ENCODE measurements at places on chromosomes 4 and X. TPM values are rescaled to one million over a fixed set of nuclear protein-coding genes. Genes with fewer than 3 reads are reported as not detected.

- no peaks in the 10 kb centered on the region for H3K36me3 ChIP-seq
- no peaks in the 10 kb centered on the region for H3K27me3 ChIP-seq
- peaks cover 23% of the 10 kb centered on the region for H3K4me1 ChIP-seq
- H3K27ac ChIP-seq: no peak overlapping the region
- H3K4me3 ChIP-seq: no peak overlapping the region
Measured at GRCh38 chr4:98522636-98523395, 135.6 kb downstream of the TSPAN5 start.

GRCh38 chr4:32032136-32032672 is 1312.0 kb downstream of the PCDH7 start:
- H3K36me3 ChIP-seq: no peaks in the 10 kb centered on the region
- no peak overlapping the region for H3K4me3 ChIP-seq
- no peak for DNase-seq
- no peak overlapping the region for H3K27ac ChIP-seq
- H3K27me3 ChIP-seq: no peaks in the 10 kb centered on the region

GRCh38 chr4:119666653-119667091 is 38.1 kb upstream of the PDE5A start:
- H3K36me3 ChIP-seq: no peaks in the 10 kb centered on the region
- H3K27me3 ChIP-seq: no peaks in the 10 kb centered on the region
- no peak overlapping the region for H3K4me3 ChIP-seq

- DNase-seq: peak; percentile 6
- H3K4me3 ChIP-seq: no peak overlapping the region
- H3K27me3 ChIP-seq: peaks cover 20% of the 10 kb centered on the region
- no peaks in the 10 kb centered on the region for H3K36me3 ChIP-seq
- H3K27ac ChIP-seq: no peak overlapping the region
- H3K4me1 ChIP-seq: no peaks in the 10 kb centered on the region
Measured at GRCh38 chr4:185640811-185641675, 105.7 kb upstream of the PDLIM3 start.

- no peak for DNase-seq
- no peaks in the 10 kb centered on the region for H3K4me1 ChIP-seq
- no peak overlapping the region for H3K27ac ChIP-seq
- H3K36me3 ChIP-seq: no peaks in the 10 kb centered on the region
- no peaks in the 10 kb centered on the region for H3K27me3 ChIP-seq
Measured at GRCh38 chr4:89489338-89489771, 181.8 kb upstream of the GPRIN3 start.

- H3K36me3 ChIP-seq: no peaks in the 10 kb centered on the region
- DNase-seq: no peak
- no peaks in the 10 kb centered on the region for H3K27me3 ChIP-seq
- no peak overlapping the region for H3K27ac ChIP-seq
Measured at GRCh38 chr4:76753814-76754213, 144.1 kb downstream of the SOWAHB start.

The CACNA1F gene
- total RNA-seq: 1.3 TPM

DNA sequence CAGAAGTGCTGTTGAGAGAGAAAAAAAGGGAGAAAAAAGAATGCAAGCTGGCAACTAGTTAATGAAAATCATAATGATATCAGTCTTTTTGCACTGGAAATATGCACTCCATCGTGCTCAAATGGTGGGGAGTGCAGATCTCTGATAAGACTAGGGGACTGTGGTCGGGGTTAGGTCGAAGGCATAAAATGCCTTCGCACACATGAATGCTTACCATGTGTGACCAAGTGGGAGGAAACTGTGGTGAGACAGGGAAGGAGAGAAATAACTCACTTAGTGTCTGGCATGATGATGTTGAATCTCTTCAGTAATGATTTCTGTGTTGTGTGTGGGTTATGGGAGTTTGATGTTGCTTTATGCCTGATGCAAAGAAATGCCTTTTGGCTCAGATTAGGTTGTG is 358.9 kb downstream of the FBXO8 start:
- H3K4me1 ChIP-seq: no peaks in the 10 kb centered on the region
- no peak overlapping the region for H3K4me3 ChIP-seq

- H3K4me3 ChIP-seq: no peak overlapping the region
- H3K27ac ChIP-seq: no peak overlapping the region
- no peaks in the 10 kb centered on the region for H3K36me3 ChIP-seq
- H3K27me3 ChIP-seq: no peaks in the 10 kb centered on the region
Measured at GRCh38 chr4:79141530-79141929, 184.3 kb downstream of the NAA11 start.

The DCAF16 gene
- 74.7 TPM for total RNA-seq

GRCh38 chrX:20352504-20352903 is 85.8 kb upstream of the RPS6KA3 start:
- no peak overlapping the region for H3K4me3 ChIP-seq
- no peak overlapping the region for H3K27ac ChIP-seq
- DNase-seq: no peak
- H3K27me3 ChIP-seq: no peaks in the 10 kb centered on the region
- peaks cover 17% of the 10 kb centered on the region for H3K4me1 ChIP-seq
- H3K36me3 ChIP-seq: no peaks in the 10 kb centered on the region

The MXRA5 gene
- total RNA-seq: not detected

GRCh38 chrX:140715787-140716186 is 6.2 kb downstream of the LINC00632 start:
- DNase-seq: no peak
- H3K27ac ChIP-seq: no peak overlapping the region
- H3K27me3 ChIP-seq: no peaks in the 10 kb centered on the region
- no peaks in the 10 kb centered on the region for H3K36me3 ChIP-seq
- no peak overlapping the region for H3K4me3 ChIP-seq

DNA sequence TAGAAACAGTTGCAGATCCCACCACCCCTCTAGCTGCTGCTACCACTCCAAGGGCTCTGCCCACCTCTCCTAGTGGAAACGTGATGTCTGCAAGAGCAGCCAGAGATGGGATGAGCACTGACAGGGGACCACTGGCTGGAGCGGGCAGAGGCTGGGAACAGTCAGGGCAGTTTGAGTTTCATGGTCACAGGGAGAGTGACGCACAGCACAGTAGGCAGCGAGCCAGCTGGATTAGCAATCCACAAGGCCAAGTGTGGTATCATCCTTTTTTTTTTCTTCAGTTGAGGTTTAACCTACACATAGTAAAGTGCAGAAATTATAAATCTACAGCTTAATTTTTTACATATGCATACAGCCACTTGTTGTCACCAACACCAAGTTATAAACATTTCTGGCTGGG is 6.4 kb upstream of the SCML2 start:
- no peak for DNase-seq
- H3K4me3 ChIP-seq: no peak overlapping the region
- no peaks in the 10 kb centered on the region for H3K4me1 ChIP-seq

DNA sequence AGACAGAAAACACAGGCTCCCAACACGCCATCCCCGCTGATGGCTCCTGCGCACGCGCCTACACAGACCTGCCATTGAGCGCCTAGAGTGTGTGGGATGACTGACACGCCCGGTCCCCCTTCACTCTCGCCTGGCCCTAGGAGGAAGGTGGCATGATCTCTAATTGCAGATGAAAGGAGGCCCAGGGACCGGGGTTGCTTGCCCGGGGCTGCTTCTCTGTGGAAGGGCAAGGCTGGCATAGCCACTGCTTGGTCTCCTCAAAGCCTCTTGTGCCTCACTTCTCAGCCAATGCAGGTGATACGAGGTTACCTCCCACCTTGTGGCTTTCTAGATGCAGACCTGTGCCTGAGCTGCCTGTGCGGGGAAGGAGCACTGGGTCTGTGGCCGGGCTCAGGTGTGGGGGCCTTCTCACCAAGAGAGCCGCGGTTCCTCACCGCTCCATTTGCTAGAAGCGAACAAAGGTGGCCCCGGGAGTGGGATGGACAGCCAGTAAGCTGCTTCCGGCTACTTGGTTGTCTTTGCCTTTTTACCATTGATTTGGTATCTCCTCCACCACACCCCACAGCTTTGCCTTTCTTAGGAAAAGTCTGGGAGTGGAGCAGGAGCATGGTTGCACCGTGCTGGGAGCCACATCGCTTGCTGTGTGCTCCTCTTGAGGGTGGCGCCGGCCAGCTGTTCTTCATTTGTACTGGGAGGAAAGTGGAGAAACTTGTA is 47.0 kb downstream of the TBC1D14 start:
- no peak for DNase-seq
- peaks cover 22% of the 10 kb centered on the region for H3K4me1 ChIP-seq
- H3K4me3 ChIP-seq: no peak overlapping the region
- no peak overlapping the region for H3K27ac ChIP-seq
- H3K27me3 ChIP-seq: no peaks in the 10 kb centered on the region
- H3K36me3 ChIP-seq: no peaks in the 10 kb centered on the region

DNA sequence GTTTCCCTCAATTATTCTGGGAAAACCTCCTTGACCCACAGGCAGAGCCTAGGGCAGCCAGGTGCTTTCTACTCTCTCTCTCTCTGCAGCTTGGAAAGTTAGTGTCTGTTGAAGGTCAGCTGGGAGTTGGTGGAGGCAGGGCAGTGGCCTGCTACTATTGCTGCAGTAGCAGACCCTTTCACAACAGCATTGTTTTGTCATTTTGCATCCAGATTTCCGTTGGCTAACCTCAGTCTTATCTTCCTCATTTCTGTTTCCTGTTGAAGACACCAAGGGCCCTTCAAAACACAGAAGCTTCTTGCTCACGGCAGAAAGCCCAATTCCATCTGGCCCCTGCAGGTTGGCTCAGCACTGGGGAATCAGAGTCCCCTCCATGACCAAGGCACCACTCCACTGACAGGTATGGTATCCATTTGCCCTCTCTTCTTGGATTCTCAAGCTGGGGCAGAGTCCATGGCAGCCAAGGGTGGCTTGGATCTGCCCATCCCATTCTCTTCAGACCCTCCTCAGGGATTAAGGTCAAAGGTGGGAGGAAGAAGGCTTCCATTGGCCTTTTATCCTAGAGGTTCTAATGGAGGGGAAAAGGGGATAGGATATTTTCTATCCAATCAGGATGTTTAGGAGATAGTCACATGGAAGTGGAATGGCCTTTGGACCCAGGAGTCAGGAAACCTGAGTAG is 24.6 kb downstream of the VSIG4 start:
- H3K4me3 ChIP-seq: no peak overlapping the region
- no peak for DNase-seq
- H3K27ac ChIP-seq: peak overlapping the region; percentile 21
- no peaks in the 10 kb centered on the region for H3K36me3 ChIP-seq
- peaks cover 89% of the 10 kb centered on the region for H3K4me1 ChIP-seq
- no peaks in the 10 kb centered on the region for H3K27me3 ChIP-seq

The HS3ST1 gene
- 0.06 TPM for total RNA-seq

- no peaks in the 10 kb centered on the region for H3K36me3 ChIP-seq
- no peak overlapping the region for H3K27ac ChIP-seq
- no peak overlapping the region for H3K4me3 ChIP-seq
- H3K27me3 ChIP-seq: no peaks in the 10 kb centered on the region
- DNase-seq: no peak
Measured at GRCh38 chrX:12013211-12013618, 125.1 kb upstream of the FRMPD4 start.

The SYN1 gene
- 0.90 TPM for total RNA-seq

The SPATA4 gene
- not detected for total RNA-seq

- H3K4me1 ChIP-seq: peaks cover 6% of the 10 kb centered on the region
- DNase-seq: no peak
- H3K4me3 ChIP-seq: no peak overlapping the region
- H3K27me3 ChIP-seq: no peaks in the 10 kb centered on the region
- H3K27ac ChIP-seq: no peak overlapping the region
Measured at GRCh38 chrX:78140206-78140605, 756 bp upstream of the TAF9B start.

GRCh38 chr4:76989391-76990061 is 40.0 kb downstream of the SEPTIN11 start:
- no peaks in the 10 kb centered on the region for H3K27me3 ChIP-seq
- peak overlapping the region; percentile 49 for H3K4me3 ChIP-seq
- H3K4me1 ChIP-seq: peaks cover 85% of the 10 kb centered on the region
- no peaks in the 10 kb centered on the region for H3K36me3 ChIP-seq

DNA sequence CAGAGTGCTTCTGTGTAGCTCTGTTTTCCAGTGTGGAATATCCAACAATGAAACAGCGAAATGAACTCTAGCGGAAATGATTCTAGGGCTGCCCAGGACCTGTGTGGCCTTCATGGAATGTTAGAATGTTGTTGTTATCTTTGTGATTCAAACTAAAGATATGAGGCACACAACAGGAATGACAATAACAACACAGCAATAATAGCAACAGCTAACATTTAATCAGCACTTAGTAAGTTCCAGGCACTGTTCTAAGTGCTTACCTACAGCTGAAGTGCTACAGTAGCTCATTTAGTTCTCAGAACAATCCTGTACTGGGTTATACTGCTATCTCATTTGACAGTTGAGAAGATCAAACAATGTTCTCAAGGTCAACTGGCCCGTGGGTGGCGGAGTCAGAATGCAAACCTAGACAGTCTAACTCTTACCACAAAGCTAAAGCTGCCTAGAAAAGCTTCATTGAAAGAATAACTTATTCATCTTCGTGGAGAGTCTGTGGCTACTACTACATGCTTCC is 63.7 kb downstream of the MAML3 start:
- H3K27ac ChIP-seq: no peak overlapping the region
- DNase-seq: no peak
- H3K27me3 ChIP-seq: no peaks in the 10 kb centered on the region
- H3K36me3 ChIP-seq: no peaks in the 10 kb centered on the region
- peaks cover 16% of the 10 kb centered on the region for H3K4me1 ChIP-seq
- no peak overlapping the region for H3K4me3 ChIP-seq

GRCh38 chr4:70190579-70190978 is 4.9 kb upstream of the ODAM start:
- H3K27me3 ChIP-seq: no peaks in the 10 kb centered on the region
- H3K4me1 ChIP-seq: no peaks in the 10 kb centered on the region
- no peak for DNase-seq
- H3K36me3 ChIP-seq: no peaks in the 10 kb centered on the region
- no peak overlapping the region for H3K4me3 ChIP-seq
- H3K27ac ChIP-seq: no peak overlapping the region

DNA sequence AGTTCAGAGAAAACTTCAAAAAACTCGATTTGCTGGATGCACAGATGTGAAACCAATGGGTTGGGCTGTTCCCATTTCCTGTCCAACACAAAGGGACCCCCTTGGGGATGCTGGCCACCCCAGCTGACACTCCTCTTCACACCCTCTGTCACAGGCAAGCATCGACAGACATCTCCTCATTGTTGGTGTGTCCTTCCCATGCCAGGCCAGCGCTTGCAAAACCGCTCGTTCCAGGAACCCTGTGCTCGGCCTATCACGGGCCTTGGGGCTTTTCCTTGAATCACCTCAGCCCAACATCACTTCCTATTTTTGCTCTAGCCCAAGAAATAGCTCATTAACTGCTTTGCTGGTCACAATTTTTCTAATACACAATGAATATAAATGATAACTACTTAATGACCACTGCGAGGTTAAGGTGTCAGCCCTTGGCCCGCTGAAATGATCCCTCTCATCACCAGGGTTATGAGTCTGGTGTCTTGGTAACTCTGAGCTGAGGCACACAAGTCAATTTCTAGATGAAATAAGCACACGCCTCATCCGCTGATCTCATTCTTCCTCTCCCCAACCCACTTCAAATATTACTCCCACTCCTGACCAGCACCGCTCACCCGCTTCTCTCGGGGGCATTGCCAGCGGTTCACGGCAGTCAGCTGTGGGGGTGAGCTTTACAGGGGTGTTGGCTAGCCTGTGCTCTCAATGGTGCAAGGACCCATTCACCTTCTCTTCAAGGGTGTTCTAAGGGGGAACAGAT is 32.3 kb downstream of the BCOR start:
- H3K27me3 ChIP-seq: no peaks in the 10 kb centered on the region
- no peak overlapping the region for H3K4me3 ChIP-seq
- no peak for DNase-seq

Data from CD4-positive, alpha-beta memory T cell (primary cell).